Pancreas (tissue), 10 donors: ENCODE measurements at places on chromosomes 7 and 10.

GRCh38 chr10:126525326-126525725 lies 137.0 kb upstream of the ADAM12 start:
- DNase-seq, result no peak

DNA sequence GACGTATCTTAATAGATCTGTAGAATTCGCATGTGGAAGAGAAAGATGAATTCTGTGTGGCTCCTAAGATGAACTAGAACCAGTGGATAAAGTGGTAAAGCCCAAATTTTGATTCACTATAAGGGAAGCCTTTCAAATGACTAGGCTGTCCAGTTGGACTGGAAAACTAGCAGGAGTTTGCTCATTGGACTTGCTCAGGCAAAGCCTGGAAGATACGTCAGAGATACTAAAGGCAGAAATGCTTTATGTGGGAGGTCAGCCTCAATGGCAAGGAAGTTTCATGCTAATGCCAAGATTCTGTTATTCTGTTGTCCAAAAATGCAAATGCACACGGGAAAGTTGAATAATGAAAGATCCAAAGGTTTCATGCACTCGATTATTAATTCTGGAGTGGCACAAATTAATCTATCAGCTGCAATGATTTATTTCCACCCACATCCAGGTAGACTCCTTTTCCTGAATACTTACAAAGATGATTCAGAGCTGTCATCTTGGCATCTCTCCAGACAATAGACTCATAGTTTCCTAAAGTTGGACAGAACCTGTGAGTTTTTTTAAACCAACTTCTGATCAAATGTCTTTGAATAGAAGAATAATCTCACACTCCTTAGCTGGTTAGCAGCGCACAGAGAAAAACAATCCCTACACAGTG lies 20.5 kb upstream of the PPP1R3C start:
- no peak for DNase-seq

DNA sequence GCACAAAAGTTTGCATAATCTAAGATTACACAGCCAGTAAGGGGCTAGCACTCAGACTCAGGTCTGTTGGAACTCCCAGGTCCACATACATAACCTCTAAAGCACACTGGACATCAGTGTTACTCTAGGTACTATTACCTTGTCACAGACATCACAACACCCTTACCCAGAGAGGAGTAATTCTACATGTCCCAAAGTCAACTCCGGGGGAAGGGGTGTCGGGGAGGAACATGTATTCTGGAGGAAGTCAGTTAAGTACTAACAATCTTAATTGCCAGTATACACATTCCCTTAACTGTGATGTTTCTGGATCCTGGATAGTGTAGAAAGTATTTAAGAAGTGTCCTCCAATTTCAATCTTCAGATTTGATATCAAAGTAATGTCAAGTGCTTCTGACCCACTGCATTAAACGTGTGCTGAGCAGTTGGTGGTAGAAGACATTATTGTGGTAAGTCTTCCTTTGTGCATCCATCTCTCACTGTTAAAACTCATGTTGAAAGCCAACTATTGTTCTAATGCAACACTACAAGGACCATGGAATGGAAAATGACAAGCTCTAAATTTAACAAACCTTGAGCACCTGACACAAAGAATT lies 155.4 kb downstream of the CRPPA start:
- no peak for DNase-seq

GRCh38 chr10:125127110-125127509 lies 33.3 kb downstream of the CTBP2 start:
- DNase-seq, result no peak

- no peak for DNase-seq
Observed at GRCh38 chr7:24477398-24478136, 95.7 kb upstream of the PALS2 start.

GRCh38 chr10:69865450-69865849 lies 63.7 kb downstream of the COL13A1 start:
- DNase-seq, result no peak

GRCh38 chr7:134690016-134690415 lies 43.4 kb downstream of the BPGM start:
- no peak for DNase-seq

- DNase-seq, result no peak
Observed at GRCh38 chr7:31688372-31688771, 1.4 kb downstream of the PPP1R17 start.

GRCh38 chr7:134315679-134316538 lies 821 bp downstream of the SLC35B4 start:
- no peak for DNase-seq

- DNase-seq, result no peak
Observed at GRCh38 chr7:32447218-32447617, 43.0 kb downstream of the LSM5 start.

GRCh38 chr10:99665304-99665703 lies 6.0 kb downstream of the ENTPD7 start:
- no peak for DNase-seq

GRCh38 chr7:148116195-148116594 lies 474.4 kb upstream of the C7orf33 start:
- DNase-seq, result no peak

- DNase-seq, result no peak
Observed at GRCh38 chr7:42736931-42737330, 174.9 kb downstream of the C7orf25 start.

- DNase-seq, result no peak
Observed at GRCh38 chr7:38232502-38233366, 40.7 kb downstream of the TARP start.

GRCh38 chr7:91310830-91311460 lies 46.7 kb downstream of the FZD1 start:
- DNase-seq, result no peak

DNA sequence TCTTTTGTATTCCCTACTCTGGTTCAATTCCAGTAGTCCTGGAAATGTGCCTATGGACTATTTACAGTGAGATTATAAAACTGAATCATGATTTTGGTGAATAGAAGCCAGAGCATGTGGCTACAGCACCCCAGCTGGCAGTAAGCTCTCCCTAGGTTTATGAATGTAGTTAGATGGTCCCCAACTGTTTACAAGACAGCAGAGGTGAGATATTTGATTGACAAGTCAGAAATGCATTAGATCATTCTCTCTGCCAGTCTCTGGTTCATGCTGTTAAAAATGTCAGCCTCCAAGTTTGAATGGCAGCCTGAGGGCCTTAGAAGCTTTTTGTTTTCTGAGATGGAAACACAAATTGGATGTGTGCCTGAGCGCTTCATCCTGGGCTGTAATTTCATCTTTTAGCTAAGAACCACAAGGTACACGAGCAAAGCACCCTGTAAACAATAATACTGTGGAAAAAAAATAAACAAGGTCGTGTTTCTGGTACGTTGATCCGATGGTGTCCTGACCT lies 85.0 kb downstream of the BTRC start:
- no peak for DNase-seq

- no peak for DNase-seq
Observed at GRCh38 chr7:82566752-82567151, 123.2 kb upstream of the CACNA2D1 start.

GRCh38 chr10:42987575-42987974 lies 89.3 kb upstream of the RET start:
- no peak for DNase-seq
